Endothelial cell of umbilical vein (primary cell): ENCODE measurements at places on chromosomes 1 and 21. TPM values are rescaled to one million over a fixed set of nuclear protein-coding genes. Genes with fewer than 3 reads are reported as not detected.

Gene TNNT2
- total RNA-seq, result not detected in 2 replicates

Gene MCOLN2
- total RNA-seq, result not detected in 2 replicates

Gene INSRR
- not detected in 2 replicates for total RNA-seq

Gene OR2G6
- not detected in 2 replicates for total RNA-seq

Gene PLPPR4
- not detected in 2 replicates for total RNA-seq

Gene KRTAP10-6
- total RNA-seq, result not detected in 2 replicates

Gene PLEKHO1
- 101 and 121 TPM in 2 replicates for total RNA-seq

Gene MXRA8
- 0.37 and 0.82 TPM in 2 replicates for total RNA-seq

Gene UBE2Q1
- 85.4 and 97.2 TPM in 2 replicates for total RNA-seq

Gene GOLT1A
- total RNA-seq, result not detected in 2 replicates

Gene APOBEC4
- not detected in 2 replicates for total RNA-seq

Gene PDZK1
- 0.58 TPM in 1 of 2 replicates, not detected in the other for total RNA-seq
